ENCODE measurements at places on chromosomes 16 and 17.

DNA sequence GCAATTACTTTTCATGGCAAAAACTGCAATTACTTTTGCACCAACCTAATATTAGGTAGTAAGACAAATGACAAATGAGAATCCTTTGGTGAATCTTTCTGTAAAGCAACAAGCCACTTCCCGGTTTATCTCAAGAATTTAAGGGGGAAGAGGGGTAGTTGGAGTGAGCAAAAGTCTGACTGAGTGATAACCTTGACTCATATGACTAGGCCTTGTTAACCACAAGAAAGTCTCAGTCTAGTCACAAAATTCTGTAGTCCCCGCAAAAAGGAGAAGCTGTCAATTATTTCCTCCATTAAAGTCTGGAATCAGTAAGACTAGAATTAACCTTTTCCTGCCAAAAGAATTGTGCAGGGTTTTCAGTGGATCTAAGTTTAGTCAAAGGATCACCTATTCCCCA is 72.2 kb upstream of the GNAO1 start:
- no peak for DNase-seq

GRCh38 chr17:83195330-83196023 is 116.1 kb downstream of the METRNL start:
- no peak for DNase-seq

DNA sequence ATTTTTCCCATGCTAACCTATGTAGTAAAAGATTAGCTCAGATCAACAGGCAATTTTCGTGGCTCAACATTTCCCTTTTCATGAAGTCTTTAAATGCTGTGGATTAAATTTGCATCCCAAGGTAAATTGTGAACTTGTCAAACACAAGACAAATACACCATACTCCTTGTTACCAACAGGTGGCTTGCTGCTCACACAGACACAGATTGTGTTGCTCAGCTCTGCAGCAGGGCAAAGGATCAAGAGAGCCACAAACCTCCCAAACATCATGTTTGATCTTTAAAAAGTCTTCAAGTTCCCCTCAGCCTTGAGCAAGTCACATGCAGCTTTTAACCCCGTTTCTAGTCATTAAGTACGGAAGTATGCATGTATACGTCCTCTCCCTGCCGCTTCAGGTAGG is 119.6 kb upstream of the CNTNAP4 start:
- DNase-seq, result no peak

- DNase-seq, result no peak
Measured at GRCh38 chr17:10042589-10043244, 137.6 kb upstream of the RCVRN start.

- no peak for DNase-seq
Measured at GRCh38 chr16:80147026-80147655, 393.7 kb upstream of the DYNLRB2 start.

DNA sequence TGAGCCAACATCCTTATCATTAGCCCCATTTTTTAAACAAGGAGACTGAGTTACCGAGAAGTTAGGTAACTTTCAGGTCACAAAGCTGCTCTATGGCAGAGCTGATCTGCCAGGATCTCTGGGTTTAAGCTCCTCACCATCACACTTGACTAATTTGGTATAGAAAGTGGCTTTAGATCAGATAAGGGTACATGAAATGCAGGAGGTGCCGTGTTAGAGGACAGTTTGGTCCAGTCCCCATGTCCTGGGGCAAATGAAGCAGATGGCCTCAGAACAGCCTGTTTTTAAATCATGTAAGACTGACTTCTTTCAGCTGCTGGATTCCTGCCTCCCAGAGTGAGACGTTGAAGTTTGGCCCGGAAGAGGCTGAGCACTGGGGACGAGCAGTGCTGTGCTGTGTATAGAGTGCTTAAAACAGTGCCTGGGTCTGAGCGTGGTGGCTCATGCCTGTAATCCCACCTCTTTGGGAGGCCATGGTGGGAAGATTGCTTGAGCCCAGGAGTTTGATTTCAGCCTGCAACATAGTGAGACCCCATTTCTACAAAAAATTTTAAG is 187.0 kb upstream of the CACNG3 start:
- no peak for DNase-seq

GRCh38 chr16:10959161-10959560 is 14.8 kb downstream of the CLEC16A start:
- DNase-seq, result no peak

- no peak for DNase-seq
Measured at GRCh38 chr16:86798247-86799041, 220.1 kb downstream of the FOXL1 start.

DNA sequence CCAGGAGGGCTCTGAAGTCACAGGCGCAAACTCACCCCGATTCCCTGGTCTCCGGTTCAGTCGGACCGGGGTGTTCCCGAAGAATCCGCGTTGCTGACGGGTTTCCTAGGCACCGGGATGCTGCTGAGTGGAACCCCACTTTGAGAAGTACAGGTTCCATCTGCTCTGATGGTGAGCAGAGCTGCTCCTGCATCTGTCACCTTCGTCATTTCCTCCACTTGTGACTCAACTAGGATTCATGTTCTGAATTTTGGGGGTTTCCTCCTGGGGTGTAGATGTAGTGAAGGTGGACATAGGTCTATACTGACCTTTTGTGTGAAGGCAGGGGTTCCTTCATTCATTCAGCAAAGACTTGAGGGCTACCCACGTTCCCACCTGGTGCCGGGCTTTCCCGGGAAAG is 25.0 kb downstream of the LGALS3BP start:
- no peak for DNase-seq

DNA sequence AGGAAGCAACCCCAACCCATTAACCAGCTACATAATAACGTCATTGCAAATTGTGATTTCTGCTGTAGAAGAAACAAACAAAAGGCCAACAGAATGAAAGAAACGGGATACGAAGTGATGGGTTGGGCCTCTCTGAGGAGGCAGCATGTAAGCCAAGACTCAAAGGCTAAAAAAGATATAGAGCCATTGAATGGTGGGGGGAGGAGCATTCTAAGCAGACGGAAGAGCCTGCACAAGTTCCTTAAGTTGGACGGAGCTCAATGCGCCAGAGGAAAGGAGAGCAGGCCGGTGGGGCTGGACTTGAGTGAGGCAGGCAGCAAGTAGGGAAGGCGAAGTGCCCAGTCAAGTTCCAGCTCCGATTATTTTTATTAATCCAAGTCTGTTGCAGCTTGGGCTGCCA is 160.3 kb downstream of the SHISA9 start:
- DNase-seq, result no peak

DNA sequence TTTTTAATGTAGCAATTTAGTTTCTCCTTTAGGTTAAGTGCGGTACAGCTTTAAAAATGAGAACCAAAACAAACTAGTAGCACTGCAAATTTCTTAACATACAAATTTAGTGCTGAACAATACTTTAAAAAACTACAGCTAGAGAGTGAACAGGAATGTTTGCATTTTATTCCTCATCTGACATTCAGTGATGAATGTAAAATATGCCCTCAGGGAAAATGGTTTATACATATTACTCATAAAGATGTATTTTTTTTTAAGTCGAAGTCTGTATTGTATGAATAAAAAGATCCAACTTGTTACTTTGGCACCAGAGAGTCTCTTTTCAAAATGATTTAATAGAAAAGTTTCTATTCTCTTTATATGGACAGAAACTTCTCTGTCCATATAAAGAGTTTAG is 96.8 kb downstream of the BRIP1 start:
- DNase-seq, result no peak

- no peak for DNase-seq
Measured at GRCh38 chr16:85376292-85377095, 236.6 kb upstream of the GSE1 start.

DNA sequence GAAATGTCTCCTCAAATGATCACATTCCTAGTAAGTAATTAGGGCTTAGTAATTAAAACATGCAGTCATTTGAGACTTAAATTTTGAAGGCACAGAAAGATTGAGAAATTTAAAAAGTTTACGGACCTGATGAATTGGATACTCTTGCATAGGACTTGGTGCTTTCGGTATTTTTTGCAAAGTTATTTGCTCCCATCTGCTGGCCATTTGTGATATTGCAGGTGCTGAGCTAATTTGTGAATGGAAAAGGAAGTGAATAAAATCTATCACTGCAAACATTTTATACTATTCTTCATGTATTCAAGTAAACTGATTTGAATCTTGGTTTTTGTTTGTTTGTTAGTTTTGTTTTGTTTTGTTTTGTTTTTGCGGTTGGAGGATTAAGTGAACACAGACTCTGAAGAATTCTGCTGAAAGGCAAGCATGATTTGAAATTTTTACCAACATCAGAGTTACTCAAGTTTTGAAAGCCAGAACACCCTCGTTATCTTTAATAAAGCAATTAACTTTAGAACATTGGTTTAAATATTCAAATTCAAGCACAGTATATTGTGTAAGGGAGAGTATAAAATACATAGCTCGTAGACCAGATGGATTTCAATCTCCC is 689.5 kb upstream of the RBFOX1 start:
- DNase-seq, result no peak

DNA sequence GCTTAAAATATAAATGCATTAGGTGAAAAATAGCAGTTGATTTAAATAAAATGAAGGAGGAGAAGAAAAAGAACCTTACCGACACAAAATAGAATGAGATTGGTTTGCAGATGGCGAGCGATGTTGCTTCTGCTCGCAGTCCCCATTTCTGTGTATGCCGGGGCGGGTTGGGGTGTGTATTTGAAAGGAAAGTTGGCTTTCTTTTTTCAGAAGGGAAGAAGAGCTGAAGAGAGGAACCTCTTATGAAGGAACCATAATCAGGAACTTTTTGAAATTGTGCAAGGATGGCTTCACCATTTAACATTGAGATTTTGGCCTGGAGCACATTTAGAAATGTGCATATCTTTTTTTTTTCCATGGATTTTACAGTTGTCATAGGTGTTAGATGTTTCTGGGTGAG is at the start of gene IGSF6:
TSS of gene IGSF6 (minus strand) at position 156 of the 400 bp plus-strand sequence. CDS start at position 146, 10 bp downstream.
- DNase-seq, result no peak

- no peak for DNase-seq
Measured at GRCh38 chr17:18959071-18959844, 7.3 kb downstream of the SLC5A10 start.

DNA sequence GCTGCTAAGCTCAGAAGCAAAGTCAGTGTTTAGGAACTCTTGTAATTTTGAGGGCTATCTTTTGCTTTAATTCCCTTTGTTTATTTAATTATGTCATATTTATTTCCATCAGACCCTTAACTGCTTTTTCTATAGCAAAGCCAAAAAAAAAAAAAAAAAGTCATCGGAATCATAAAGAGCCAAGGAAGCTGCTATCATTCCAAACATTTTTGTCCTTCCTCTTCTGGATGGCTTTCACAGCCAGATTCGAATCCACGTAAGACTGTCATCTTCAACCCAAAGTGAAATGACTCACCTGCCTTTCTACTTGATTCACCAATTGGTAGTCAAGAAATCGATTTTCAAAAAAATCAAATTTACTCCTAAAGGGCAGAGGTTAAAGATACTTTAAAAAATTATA is 38.4 kb downstream of the WIPI1 start:
- DNase-seq, result no peak

DNA sequence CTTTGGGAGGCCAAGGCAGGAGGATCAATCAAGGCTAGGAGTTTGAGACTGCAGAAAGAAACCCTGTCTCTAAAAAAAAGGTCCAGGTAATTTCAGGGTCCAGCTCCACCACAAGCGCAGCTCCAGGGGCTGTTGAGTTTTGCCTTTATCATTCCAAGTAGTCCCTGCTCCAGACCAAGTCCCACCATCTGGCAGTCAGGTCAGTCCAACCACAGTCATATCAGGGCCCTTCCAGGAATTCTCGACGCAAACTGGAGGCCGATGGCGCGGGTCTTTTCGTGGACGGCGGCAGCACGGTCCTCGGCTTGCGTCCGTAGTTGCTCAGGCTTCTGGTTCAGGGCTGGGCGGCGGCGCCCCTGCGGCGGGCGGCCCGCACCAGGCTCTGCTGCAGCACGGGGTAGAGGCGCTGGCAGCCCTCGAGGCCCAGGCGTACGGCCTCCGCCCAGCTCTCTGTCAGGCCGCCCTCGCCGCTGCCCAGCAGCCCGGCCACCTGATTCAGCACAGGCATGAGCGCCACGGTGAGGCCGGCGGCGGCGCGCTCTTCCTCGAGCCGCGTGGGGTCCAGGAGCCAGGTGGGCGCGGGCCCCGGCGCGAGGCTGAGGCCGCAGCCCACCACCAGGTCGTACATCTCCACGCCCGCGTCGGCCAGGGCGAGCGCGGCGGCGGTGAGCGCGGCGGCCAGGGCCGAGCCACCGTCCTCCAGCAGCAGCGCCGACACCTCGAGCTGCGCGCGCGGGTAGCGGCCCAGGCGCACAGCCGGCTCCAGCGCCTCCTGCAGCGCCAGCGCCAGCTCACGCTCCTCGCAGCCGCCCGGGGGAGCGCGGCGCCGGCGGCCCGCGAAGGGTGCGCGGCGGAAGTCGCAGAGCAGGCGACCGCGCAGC is 752 bp downstream of the EXOSC6 start:
- no peak for DNase-seq

- DNase-seq, result no peak
Measured at GRCh38 chr16:65608455-65608854, 486.6 kb upstream of the CDH11 start.

DNA sequence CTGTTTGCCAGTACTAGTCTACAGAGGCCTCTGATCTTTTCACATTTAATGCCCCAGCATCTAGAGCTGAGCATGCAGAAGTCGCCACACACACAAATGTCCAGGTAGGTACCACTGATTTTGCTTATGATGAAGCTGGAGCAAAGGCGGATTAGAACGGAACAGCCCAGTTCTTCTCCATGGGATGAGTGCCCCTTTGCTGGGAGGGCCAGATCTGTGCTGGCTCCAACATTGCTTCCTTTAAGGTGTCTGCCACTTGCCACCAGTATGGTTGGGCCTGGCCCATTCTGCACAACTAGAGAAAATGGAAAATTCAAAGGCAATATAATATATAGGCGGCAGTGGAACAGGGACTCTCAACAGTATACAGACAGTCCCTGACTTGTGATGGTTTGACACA is 2.2 kb upstream of the MNT start:
- no peak for DNase-seq

DNA sequence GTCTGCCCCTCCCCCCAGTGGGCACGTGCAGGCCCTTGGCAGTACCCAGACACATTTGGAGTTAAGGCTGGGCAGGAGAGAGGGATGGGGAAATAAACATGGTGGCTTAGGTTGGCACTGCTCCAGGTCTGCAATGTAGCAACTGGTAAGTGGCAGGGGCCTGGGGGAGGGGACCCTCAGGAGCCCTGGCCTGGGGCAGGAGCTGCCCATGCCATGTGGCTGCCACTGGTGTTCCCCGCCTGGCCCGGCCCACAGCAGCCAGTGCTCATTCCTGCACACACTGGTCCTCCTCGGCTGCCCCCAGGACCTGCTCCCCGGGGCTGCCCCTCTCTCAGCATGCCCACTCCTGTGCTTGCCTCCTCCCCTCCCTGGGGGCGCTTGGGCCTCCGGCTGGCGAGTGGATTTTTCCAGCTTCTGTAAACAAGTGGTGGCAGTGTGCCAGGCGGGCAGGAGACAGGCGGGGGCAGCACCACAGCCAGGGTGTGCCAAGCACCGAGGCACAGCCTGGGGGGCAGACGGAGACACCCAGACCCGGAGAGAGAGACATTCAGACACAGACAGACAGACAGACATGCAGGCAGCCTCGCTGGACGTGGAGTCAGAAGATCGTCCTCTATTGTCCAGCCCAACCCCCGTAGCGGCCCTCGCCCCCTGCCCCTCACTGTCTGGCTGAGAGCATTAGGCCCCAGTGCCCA is 9.4 kb downstream of the THRA start:
- DNase-seq, result peak; percentile 44

- DNase-seq, result no peak
Measured at GRCh38 chr17:2174468-2175293, 119.8 kb downstream of the HIC1 start.

All from cerebellar nuclear complex (tissue), 1 donor.